ENCODE measurements at places on chromosomes 4 and X. TPM values are rescaled to one million over a fixed set of nuclear protein-coding genes. Genes with fewer than 3 reads are reported as not detected.

DNA sequence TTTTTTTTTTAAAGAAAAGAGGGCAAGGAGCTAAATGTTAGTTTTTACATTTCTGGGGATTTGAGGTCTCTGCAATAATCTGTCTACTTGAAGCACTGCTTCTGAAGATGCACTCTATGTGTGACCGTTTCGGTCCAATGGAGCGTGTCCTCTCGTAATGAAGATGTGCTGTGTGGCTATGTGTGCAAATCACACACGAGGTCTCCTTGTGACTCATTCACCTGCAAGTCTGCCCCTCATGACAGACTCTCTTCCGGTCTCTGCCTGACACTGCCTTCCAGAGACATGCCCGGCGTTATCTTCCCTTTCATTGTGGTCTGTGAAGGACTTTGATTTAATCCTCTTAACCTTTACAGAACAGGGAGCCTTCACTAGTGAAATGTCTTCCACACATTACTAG, 84.3 kb downstream of the TRAM1L1 start:
- DNase-seq, result no peak

DNA sequence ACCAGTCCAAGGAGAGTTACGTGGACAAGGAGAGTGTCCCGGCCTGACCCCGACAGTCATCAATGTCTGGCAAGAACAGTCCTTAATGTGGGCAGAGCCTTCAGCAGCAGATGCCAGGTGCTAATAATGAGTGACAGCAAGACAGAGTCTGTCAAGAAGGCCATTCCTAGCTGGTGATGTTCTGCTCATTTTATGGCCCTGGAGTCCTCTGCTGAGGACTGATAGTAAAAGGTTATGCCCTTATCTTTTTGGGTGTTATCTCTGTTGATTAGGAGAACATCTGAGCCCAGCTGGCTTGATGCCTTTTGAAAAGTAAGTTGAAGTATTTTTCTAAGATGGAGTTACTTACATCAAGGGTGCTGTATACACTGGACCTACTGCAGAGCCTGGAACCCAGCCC, 67.3 kb downstream of the SLC34A2 start:
- no peak for DNase-seq

DNA sequence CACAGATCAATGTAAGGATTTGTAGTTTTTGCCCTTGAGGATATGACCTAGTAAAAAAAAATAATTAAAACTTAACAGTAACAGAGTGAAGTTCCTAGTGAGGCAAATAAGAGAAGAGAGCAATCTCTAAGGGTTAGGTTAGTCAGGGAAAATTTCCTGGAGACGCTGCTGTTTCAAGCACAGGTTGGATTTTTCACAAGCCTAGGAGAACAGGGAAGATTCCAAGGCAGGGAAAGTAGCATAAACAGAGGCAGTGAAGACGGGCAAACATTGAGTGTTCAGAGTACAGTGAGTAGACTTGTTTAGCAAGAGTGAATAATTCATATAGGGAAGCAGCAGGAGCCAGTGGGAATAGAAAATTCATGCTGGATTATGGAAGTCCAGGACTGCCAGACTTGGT, 212.8 kb downstream of the SPANXN3 start:
- no peak for DNase-seq

DNA sequence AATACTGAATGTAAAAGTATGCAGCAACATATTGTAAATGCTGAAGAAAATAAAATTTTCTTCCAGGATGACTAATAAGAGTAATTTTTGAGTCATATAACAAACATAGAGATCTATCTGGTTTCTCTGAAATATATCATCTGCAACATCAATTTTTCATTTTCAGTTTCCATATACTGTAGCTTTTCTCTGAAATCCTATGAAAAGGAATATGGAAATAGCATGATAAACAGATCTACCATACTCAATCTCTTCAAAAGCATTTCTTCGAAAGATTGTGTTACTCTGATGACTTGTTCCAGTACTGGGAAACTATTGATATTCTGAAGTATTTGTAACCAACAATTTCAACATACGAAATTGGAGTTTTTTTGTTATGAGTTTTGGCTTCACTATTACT, 1156.7 kb downstream of the FAM133A start:
- no peak for DNase-seq

GRCh38 chr4:121370729-121371325, 10.0 kb downstream of the QRFPR start:
- peak; percentile 21 for DNase-seq

GRCh38 chrX:3451571-3451970, 105.1 kb upstream of the MXRA5 start:
- no peak for DNase-seq

DNA sequence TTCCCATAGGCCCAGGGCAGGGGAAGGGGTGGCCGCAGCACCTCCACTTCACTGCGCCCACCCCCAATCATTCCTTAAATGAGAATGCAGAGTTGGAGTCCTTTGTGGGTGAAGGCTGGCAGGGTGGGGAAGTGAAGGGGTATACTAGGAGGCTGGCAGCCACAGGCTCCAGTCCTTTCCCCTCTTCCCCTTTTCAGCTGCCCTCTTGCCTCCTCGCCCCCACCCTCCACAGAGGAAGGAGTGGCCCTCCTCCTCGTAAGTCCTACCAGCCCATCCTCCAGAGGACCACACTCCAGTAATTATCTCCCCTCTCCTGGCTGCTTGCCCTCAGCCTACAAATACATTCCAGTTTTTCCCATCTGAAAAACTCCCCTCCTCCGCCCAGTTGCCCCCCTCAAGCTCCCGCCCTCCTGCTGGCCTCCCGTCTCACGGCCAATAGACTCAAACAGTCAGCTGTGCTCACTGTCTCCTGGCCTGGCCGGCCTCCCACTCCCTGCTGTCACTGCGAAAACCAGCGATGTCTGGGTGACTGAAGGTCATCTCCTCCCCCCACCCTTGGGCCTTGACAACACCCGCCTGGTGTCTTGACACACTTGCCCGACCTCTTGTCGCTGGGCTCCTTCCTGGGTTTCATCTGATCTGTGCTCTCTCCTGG, 38.8 kb downstream of the EFNB1 start:
- DNase-seq, result peak; percentile 35

DNA sequence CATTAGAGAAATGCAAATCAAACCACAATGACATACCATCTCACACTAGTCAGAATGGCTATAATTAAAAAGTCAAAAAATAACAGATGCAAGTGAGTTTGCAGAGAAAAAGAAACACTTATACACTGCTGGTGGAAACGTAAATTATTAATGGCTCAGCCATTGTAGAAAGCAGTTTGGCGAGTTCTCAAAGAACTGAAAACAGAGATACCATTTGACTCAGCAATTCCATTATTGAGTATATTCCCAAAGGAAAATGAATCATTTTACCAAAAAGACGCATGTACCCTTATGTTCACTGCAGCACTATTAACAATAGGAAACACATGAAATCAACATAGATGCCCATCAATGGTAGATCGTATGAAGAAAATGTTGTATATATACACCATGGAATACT, 75.0 kb downstream of the NAA11 start:
- DNase-seq, result no peak

DNA sequence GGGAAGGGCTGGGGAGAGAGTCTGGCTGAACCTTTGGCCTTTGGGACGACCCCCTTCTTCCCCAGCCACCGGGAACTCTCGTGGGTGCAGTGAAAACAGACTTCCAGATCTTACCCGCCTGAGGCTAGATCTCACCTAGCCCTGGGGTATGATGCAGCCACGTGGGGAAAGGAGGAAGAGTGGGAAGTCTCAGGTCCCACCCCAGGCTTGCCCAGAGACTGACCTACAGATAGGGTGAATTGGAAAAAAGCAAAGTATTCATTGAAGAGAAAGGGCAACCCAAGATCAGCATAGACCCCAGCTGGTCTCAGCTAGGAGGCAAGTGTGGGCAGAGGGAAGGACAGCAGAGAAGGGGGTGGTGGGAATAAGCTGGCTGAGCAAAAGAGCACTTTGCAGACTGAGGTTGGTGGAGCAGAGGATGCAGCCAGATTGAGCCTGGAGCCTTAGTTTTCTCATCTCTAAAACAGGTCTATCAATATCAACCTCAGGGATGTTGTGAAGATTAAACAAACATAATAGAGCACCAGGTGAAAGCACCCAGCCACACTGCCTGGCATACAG, 4.2 kb upstream of the EFNB1 start:
- DNase-seq, result no peak

DNA sequence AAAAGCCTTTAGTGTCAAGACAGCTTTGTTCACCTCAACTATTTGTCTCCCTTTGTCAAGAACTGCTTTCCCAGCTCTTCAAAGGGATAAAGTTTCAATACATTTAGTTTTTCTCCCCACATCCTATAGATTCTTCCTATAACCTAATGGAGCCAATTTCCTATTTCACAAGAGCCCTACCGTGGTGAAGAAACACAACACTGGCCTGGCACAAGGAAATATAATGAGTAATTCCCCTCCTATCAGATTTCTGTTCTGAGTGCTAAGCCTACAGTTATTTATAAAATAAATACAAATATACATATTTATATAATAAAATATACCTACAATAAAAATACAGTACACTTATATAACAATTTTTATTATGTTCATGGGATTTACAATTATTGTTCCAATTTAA, 89.9 kb downstream of the SHISA3 start:
- no peak for DNase-seq

GRCh38 chr4:150385606-150386005, 196.3 kb upstream of the MAB21L2 start:
- DNase-seq, result peak; percentile 7

GRCh38 chr4:114465766-114466165, 132.8 kb upstream of the UGT8 start:
- DNase-seq, result no peak

GRCh38 chr4:150337734-150338133, 244.2 kb upstream of the MAB21L2 start:
- peak; percentile 40 for DNase-seq

DNA sequence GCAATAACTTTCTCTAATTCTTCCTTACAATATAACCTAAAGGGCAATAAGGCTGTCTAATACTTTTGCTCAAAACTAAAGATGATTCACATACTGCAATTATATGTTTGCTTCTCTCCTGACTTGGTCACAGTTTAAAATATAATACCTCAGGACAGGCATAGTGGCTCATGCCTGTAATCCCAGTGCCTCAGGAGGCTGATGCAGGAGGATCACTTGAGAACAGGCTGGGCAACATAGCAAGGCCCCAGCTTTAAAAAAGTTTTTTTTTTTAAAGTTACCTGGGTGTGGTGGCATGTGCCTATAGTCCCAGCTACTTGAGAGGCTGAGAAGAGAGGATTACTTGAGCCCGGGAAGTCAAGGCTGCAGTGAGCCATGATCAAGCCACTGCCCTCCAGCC, 229.7 kb upstream of the GALNT7 start:
- no peak for DNase-seq

GRCh38 chrX:7444967-7445366, 297.0 kb upstream of the PUDP start:
- no peak for DNase-seq

DNA sequence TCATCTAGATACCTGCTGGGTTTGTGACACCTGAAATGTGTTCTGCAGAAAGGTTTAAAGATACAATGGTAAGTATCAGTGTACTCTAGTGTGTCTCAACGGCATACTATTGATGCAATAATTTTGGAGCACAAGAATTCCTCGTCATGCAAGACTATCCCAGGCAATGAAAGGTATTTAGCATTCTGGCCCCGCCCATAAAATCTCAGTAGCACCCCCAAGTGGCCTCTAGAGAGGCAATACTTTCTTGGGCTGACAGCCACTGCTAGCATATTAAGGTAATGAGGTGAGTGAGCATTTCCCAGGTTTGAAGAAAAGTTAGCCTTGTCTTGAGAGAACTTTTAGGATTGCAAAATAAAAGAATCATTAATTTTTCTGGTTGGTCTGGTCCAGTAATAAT, 24.0 kb downstream of the TAB3 start:
- no peak for DNase-seq

GRCh38 chr4:5096261-5096660, 45.0 kb downstream of the STK32B start:
- DNase-seq, result no peak

GRCh38 chrX:37846934-37847732, at the start of gene DYNLT3:
DYNLT3 (minus strand) TSS chrX:37847571; CDS start chrX:37847510, 61 bp downstream.
- peak; percentile 78 for DNase-seq

DNA sequence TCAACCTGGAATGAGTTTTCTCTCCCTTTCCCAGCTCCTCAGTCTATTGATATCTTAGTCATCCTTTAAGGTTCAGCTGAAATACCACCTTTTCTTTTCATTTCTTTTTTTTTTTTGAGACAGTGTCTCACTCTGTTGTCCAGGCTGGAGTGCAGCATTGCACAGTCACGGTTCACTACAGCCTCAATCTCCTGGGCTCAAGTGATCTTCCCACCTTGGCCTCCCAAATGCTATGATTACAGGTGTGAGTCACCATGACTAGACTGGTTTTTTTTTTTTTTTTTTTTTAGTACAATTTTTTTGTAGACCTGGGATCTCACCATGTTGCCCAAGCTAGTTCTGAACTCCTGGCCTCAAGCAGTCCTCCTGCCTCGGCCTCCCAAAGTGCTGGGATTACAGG, 28.9 kb downstream of the AFF1 start:
- DNase-seq, result no peak

DNA sequence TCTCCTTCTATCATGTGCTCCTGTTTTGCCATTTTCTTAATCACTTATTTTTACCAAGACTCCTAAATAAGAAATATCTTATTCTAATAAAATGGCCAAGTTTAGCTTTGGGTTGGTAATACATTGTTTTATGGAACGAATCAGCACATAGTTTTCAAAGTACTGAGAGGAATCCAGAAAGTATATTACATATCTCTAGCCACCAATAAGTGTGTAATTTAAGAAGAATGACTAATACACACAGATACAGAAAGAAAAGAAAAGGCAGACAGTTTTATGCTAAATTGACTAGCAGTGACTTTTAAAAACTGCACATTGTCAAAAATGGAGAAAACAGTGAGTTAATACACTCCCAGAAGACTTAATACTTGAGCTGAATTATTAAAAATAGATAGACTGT, 167.0 kb upstream of the IL15 start:
- no peak for DNase-seq

DNA sequence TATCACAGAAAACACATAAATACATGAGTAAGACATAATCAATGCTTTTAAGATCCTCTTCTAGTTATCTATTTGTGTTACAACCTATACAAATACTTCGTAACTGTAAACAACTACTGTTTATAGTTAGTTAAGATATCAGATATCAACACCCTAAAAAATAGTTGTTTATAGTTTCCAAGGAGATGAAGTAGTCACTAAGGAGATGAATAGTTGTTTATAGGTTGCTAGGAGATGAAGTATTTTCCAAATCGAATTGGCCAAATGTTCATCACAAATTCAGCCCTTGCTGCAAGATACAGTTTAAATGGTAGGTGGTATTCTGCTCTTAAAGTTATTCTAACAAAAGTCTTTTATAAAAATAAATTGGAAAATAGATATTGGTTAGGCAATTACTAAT, 618.2 kb upstream of the PCDH10 start:
- DNase-seq, result no peak

CXCL5 gene
- 0.09 TPM for polyA plus RNA-seq

KLF8 gene
- polyA plus RNA-seq, result 16.8 TPM

SAGE1 gene
- 0.04 TPM for polyA plus RNA-seq

CORIN gene
- polyA plus RNA-seq, result 5.4 TPM

GPC3 gene
- polyA plus RNA-seq, result 394 TPM

MBNL3 gene
- polyA plus RNA-seq, result 19.2 TPM

MRPL1 gene
- polyA plus RNA-seq, result 42.1 TPM

PCDH19 gene
- 2.3 TPM for polyA plus RNA-seq

TRMT2B gene
- polyA plus RNA-seq, result 9.6 TPM

ABLIM2 gene
- 5.9 TPM for polyA plus RNA-seq

ARAF gene
- polyA plus RNA-seq, result 38.7 TPM

FOXR2 gene
- polyA plus RNA-seq, result not detected

SH3BGRL gene
- 201 TPM for polyA plus RNA-seq

BGN gene
- 164 TPM for polyA plus RNA-seq
